Putamen (tissue), 1 donor: ENCODE measurements at places on chromosomes 3 and 15.

- DNase-seq = no peak
These were observed 42.9 kb downstream of the UACA start for GRCh38 chr15:70720228-70721016.

DNA sequence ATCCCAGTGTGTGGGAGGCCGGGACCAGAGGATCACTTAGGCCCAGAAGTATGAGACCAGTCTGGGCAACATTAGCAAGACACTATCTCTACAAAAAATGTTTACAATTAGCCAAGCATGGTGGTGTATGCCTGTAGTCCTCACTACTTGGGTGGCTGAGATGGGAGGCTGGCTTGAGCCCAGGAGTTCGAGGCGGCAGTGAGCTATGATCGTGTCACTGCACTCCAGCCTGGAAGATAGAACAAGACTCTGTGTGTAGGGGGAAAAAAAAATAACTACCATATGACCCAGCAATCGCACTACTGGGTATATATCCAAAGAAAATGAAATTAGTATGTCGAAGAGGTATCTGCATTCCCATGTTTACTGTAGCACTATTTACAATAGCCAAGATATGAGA is 22.6 kb downstream of the RYK start:
- DNase-seq = no peak

DNA sequence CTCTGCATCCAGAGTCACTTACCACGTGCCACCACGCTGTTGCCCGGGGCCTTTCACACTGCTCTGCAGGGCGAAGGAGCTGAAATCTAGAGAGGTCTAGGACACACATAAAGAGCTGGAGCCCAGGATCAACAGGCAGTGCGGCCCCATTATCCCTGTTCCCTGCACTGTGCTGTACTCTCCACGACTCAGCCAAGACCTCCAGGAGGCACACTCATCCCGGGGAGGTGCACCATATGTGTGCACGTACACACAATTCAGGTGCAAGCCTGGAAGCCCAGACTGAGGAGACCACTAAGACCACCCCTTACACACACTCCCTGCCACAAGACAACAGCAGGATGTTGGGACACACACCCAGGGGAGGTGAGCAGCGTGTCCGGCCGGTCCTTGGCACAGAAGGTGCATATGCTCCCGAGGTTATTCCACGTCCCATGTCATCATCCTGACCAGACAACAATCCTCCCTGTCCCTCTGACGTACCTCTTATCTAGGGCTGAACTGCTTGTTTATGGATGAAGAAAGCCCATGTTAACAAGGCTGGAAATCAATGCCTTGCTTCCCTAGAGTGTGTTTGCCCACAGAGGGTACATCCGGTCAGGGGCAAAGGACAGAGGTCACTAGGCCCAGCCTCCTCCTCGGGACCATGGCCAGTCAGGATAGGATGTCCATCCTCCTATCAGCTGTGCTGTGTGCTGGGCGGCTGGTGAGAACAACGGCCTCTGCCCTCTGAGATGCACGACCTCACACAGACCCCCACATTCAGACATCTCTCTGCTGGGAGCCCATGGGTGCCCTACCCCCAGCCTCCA is 16.1 kb downstream of the KLF15 start:
- no peak for DNase-seq

DNA sequence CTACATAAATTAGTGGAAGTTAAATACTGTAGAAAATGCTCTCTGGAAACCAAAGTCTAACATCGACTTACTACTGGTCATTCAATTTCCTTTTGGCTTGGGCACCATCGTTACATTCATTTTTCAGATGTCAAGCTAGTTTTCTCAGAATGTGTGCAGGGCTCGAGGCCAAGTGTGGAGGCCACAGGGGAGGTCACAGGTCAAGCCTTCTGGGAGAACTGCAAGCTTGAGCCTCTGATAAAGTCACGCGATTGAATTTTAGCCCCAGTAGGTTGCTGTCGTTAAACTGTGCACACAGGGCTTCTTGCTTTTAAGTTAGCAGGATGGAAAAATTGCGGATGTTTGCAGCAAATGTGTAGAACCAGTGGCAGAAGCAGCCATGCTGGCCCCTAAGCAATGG is 182.2 kb downstream of the APBA2 start:
- no peak for DNase-seq

DNA sequence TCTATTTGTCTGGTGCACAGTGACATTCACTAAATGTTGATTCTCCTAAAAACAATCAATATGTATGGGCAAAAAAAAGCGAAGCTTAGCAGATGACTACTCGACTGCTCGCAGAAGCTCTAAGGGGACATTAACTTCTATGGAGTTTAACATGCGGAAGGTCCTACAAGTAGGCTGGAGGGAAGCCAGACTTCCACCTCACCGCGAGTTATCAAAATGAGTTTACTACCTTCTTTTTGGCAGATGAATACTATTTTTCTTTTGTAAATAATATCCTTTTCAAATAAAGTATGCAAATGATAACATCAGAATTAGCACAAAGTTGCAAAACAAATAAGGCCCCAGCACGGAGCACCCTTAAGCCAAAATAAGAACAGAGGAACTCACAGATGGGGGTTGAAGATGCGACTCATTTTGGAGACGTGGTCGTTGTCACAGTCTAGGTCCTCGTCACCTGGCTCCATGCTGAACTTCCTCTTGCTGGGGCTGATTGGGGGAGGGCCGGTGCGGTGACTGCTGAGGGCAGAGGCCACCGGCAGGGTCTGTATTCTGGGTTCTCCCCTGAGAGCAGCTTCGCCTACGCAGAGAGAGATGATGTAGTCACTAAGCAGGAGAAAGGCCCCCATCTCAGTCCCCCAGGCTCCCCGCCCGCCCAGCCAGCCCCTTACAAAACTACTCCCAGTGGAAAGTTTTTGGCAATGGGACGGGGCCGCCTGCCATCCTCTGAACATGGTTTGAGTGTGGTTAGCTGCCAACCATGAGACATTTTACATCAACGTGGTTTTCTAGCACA is 42.1 kb downstream of the VGLL4 start:
- DNase-seq = no peak

DNA sequence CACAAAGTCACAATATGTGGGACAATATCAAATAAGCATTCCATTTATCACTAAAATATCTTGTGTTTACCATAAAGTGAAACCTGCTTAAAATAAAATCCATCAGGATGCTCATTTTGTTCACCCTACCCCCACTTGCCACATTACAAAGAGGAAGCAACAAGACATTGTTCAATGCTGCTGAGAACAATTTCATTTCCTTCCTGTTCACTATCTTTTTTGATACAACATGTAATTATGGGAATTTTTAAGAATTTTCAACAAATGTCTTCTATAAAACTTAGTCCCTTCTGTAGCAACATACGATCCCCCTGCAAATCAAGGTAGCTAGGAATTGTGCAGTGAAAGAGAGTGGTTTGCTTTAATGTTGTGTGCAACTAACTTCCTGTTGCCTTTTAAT is 34.9 kb upstream of the GPR160 start:
- no peak for DNase-seq

GRCh38 chr3:31882431-31882830 is 98.6 kb downstream of the OSBPL10 start:
- no peak for DNase-seq

GRCh38 chr3:21789730-21790129 is 38.7 kb upstream of the ZNF385D start:
- DNase-seq = no peak

- no peak for DNase-seq
These were observed 89.4 kb upstream of the ICE2 start for GRCh38 chr15:60568301-60568742.

DNA sequence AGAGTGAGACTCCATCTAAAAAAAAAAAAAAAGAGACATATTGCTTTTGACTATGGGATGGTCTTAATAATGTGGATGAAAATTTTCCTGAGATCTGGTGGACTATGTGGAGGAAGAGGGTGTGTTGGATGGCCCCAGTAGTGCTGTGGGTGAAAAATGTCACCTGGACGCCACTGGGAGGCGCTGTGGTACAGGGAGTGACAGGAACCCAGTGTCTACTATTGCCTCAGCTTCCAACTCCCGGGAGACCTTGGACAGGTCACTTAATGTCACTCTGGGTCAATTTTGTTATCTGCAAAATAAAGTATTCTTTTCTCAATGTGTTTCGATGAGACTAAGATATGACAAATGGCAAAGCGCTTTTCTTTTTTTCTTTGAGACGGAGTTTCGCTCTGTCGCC is 27.7 kb upstream of the DCP1A start:
- peak; percentile 37 for DNase-seq

DNA sequence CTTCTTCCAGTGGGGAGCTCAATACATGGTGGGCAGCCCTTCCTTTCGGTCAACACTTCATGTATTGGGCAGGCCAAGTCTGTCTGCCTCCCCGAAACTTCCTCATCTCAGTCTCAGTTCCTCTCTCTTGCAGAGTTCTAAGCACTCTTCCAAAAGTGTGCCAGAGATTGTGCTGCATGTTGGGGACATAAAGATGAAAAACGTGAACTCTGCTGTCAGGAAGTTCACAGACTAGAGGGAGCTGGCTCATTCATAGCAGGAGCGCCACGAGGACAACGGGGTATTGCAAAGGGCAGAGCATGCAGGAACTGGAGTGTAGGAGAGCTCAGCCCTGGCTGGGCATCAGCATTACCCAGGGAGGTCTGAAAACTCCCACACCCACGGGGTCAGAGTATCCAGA is 15.3 kb upstream of the EPHB3 start:
- peak; percentile 34 for DNase-seq

GRCh38 chr3:101903451-101903871 is 54.1 kb downstream of the NFKBIZ start:
- DNase-seq = no peak

GRCh38 chr15:100050877-100051786 is 290.6 kb downstream of the ADAMTS17 start:
- no peak for DNase-seq

GRCh38 chr15:88066636-88067330 is 189.8 kb downstream of the NTRK3 start:
- no peak for DNase-seq

- DNase-seq = no peak
These were observed 20.3 kb upstream of the IL16 start for GRCh38 chr15:81176291-81176893.

- DNase-seq = no peak
These were observed 89.2 kb downstream of the FBN1 start for GRCh38 chr15:48556159-48556897.

GRCh38 chr3:6551165-6551564 is 309.8 kb upstream of the GRM7 start:
- DNase-seq = no peak

DNA sequence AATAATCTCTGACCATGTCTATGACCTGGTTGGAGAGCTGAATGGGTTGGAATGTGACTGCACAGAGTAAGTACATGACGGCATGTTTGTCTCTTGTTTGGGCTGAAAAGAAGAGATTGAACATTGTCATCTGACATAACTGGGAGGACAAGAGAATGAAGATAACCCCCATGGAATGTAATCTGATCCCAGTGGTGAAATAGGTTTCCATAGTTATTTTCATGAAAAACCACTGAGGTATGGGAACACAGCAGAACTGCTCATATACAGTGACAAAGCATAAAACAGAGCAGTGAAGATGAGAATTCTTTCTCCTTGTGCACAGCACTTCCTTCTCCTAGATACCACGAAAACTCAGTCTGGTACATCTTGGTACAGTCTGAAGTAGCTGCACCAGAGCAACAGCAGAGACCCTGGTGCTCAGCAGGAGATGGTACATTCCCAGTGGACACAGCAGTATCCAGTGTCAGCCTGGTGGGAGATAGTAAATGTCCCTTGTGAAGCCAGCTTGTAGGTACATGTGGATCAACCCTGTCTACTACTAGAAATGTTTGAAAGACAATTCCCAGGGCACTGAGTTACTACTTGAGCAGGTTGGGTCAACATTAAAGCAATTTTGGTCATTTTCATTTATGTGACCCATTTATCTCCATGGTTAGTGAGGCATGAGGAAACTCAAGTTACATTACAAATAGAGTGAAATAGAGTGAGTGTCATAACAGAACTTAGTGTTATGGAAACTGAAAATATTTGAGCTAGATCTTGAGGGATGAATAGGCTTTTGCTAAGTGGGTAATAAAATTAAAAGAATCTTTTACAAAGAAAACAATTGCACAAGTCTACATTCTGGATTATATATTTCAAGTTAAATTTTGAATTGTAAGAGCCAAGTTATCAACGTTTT is 178.3 kb downstream of the SUCNR1 start:
- no peak for DNase-seq

- DNase-seq = peak; percentile 14
These were observed 30.5 kb downstream of the OXSM start for GRCh38 chr3:25820366-25820765.

- DNase-seq = no peak
These were observed at the start of gene NAALADL2 for GRCh38 chr3:174859114-174859735. Gene NAALADL2 (plus strand): TSS chr3:174859334.

GRCh38 chr3:100260081-100260684 is 609 bp upstream of the TBC1D23 start:
- DNase-seq = no peak

DNA sequence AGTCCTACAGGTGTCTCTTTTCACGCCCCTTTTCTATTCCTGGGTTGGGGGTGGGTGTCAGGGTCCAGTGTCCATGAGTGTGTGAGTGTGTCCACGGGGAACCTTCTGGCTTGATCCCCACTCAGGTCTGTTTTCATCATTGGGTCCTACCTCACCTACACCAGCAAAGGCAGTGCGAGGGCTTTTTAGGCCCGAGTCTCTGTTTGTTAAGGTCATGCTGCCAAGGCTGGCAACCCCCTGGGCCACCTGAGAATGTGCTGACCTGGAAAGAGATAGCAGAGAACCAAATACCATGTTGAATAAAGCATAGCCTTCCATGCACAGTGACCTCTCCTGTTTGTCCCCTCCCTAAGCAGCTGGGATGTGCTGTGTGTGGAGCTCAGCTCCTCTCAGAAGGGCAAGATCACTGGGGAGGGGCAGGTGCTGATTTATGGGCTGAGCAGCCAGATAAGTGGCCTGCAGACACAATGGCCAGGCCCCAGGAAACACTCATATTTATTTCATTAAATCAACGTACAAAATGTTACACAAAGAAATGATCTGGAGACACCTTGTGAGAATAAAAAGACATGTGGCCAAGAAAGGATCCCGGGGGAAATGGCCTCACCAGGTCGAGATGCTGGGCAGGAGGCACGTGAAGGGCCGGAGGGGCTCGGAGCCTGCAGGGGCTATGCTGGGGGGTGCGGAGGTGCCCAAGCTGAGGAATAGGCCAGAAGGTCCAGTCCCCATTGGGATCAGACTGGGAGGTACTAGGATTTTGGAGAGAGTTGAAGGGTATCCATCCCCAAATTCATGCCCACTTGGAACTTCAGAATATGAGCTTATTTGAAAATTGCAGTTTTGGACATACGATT is 36.1 kb downstream of the RAB6B start:
- no peak for DNase-seq

DNA sequence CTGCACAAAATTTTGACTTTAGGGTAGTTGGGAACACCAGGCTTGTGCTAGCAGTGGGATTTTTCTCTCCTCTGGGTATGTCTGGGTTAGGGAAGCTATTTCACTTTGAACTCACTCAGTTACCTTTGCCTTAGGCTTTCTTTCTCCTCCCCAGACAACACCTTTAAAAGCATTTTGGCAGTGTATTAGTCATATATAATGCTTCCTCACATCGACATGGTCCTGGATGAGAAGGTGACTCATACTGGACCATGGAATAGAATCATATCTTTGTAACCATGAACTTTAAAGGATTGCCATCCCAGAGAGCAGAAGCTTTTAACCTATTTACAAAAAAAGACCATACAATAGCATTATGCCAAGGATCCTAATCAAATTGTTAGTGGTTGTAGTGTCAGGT is 2.7 kb downstream of the RYR3 start:
- no peak for DNase-seq

- DNase-seq = no peak
These were observed 88.2 kb downstream of the RAB11A start for GRCh38 chr15:65957451-65957850.
